ENCODE measurements at places on chromosomes 1 and 21.
A peak's percentile ranks its signal among the peaks of the same experiment; 100 is the strongest.

DNA sequence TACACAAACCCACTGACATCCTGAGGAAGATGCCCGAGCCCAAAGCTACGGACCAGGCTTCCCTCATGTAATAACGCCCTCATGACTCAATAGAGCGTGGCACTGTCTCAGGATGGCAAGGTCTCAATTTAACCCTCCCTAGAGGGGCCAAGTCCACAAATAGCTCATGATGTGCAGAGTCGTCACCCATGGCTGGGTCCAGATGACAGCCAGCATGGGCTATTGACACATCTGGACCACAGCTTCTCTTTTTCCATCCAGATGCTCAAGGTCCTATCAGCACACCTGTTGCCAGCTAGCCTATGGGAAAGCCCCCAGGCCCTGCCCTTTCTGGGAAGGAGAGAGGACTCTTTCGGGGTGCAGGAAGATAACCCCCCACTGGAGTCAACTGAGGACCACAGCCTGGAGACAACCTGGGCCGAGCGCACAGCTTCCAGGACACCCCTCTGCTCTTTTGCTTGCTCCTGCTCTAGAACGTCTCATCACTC lies 2.8 kb downstream of the LAPTM5 start:
- peak; percentile 54 for DNase-seq

DNA sequence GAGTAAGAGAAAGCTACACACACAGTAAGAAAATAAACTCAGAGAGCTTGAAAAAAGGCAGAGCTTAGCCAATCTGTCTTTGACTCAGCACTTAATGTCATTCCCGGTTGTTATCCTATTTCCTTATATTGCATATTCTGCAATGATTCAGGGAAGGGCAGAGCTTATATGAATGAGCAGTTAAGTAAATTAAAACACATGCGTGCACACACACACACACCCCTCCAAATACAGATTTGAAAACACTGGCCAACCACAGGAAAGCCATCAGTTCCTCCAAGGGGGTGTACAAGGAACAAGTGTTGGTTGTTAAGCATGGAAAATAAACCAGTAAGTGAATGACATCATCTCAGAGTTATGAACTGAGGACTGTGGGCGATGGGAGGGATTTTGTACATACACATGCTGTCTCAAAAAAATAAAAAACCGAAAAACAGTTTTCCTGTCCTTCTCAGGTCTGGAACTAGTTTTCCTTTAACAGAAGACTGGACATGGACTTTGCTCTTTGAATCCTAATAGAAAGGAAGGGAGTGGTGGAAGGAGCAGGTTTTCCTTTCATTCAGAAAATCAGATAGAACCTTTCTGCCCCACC lies 1.0 kb downstream of the IQGAP3 start:
- peak; percentile 41 for DNase-seq

- no peak for DNase-seq
These were observed 2.7 kb upstream of the YBX1 start for GRCh38 chr1:42679364-42679983.

GRCh38 chr1:41333146-41333784 lies 28.0 kb upstream of the FOXO6 start:
- DNase-seq, result peak; percentile 75

GRCh38 chr1:2894381-2895041 lies 93.0 kb upstream of the TTC34 start:
- no peak for DNase-seq

DNA sequence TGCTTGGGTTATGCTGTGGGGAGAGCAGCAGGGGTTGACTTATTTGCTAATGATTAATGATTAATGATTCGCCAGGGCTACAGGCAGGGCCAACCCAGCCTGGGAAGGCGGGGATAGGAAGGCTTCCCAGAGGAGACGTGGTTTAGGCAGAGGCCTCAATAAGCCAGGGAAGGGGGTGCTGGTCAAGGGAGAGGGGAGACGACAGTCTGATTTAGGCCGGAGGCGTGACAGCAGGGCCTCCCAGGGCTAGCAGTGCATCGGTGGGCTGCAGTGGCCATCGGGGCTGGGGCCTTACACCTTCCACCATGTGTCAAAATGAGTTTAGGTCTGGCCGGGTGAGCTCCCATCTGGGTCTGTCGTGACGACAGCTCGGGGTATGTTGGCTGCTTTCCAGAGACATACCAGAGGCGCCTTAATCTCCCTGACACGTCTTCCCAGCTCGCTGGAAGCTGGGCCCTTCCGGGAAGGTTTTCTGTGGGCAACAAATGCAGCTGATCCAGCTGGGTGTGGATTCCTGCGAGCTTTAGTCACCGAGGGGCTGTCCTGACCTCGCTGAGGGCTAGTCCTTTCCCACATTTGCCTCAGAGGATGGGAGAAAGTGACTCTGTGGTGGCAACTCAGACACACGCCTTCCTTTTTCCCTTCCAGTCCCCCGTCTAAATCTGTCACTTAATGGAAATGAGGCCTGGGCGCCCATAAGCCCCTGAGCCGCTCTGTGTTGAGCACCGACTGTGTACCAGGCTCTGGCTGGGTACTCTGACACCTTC lies 3.7 kb upstream of the SLC1A7 start:
- DNase-seq, result no peak

DNA sequence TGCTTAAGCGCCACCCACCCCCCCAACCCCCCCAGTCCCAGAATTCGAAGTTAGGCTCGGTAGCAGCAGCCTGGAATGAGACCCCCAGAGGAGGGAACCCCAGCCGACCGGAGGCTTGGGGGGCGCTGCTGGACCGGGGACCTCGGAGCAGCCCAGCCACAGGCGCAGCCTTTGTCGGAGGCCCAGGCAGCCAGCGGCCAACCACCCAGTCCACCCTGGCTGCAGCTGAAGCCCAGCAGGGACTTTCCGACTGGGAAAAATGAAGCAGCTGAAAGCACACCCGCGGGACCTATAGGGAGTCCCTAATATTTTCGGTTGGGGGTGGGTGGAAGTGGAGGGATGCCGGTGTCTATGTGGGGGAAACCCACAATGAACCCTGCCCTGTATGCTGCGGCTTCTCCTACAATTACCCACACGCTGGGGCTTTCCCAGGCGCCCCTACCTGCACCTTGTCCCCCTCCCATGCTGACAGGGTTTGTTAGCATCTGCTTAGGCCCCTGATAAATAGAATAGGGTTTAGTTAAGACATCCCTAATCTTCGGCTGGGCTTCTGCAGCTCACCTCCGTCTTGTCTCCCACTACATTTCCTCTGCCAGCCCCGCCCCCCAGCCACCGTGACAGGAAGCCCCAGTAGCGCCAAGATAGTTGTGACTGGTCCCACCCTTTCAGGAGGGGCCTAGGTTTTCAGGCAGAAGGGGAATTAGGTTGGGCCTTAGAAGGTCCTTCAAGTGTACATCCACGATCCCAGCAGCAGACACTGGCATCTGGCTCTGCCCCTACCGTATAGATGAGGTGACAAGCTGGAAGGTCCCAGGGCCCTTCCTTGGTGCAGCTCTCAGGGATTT lies 838 bp downstream of the CCDC28B start:
- peak; percentile 50 for DNase-seq

GRCh38 chr1:116076831-116077230 lies 34.4 kb upstream of the MAB21L3 start:
- no peak for DNase-seq

- DNase-seq, result peak; percentile 32
These were observed 626 bp upstream of the HLCS start for GRCh38 chr21:36966821-36967768.

DNA sequence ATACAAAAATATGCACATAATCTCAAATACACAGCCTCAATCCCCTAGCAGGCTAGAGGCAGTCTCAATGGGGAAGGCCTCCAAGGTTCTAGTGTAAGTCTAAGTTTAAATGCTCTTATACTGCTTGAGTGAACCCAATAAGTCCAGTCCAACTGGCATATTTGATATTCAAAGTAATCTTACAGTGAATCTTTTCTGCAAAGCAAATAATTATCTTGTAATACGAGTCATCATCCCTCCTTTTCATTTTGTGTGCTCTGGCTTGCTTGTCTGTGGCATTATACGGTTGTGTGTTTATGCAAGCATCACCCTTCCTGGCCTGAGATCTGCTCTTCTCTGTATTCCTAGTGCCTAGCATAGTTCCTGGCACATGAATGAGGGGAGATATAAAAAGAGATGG lies 166.9 kb upstream of the HMGB4 start:
- no peak for DNase-seq

GRCh38 chr1:24932284-24932683 lies 2.2 kb upstream of the RUNX3 start:
- DNase-seq, result peak; percentile 72

DNA sequence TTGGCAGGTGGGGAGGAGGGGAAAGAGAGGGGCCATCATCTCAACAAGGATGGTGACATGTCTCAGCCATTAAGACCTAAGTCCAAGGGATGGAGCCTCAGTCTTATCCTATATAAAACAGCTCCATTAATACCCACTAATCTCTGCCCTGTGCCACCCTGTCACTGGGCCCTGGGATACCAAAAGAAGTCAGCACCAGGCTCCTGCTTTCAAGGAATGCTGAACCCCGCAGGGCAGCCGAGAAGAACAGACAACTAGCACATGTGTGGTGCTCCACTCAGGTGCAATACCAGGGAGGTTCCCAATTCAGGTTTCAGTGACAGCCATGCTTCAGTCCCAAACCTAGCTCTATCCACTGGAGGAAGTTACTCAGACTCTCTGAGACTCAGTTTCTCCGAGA lies 128.4 kb downstream of the GRIK3 start:
- DNase-seq, result no peak

GRCh38 chr1:78170859-78171258 lies 125.1 kb downstream of the GIPC2 start:
- DNase-seq, result no peak

GRCh38 chr1:46510998-46511365 lies 21.3 kb downstream of the DMBX1 start:
- no peak for DNase-seq

DNA sequence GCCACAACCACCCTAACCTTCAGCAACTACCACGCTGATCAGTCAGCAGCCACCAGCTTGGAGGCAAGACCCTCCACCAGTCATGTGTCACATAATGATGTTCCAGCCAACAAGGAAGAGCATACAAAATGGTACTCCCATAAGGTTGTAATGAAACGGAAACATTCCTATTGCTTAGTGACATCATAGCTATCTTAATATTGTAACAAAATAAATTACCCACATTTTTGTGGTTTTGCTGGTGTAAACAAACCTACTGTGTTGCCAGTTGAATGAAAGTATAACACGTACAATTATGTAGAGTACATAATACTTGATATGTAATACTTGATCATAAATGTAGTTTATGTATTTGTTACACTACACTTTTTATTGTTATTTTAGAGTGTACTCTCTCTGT lies 1363.2 kb upstream of the ADGRL4 start:
- DNase-seq, result no peak
